ENCODE measurements at places on chromosomes 7 and 10.

GRCh38 chr7:17448479-17449423, 150.3 kb downstream of the AHR start:
- DNase-seq: no peak

DNA sequence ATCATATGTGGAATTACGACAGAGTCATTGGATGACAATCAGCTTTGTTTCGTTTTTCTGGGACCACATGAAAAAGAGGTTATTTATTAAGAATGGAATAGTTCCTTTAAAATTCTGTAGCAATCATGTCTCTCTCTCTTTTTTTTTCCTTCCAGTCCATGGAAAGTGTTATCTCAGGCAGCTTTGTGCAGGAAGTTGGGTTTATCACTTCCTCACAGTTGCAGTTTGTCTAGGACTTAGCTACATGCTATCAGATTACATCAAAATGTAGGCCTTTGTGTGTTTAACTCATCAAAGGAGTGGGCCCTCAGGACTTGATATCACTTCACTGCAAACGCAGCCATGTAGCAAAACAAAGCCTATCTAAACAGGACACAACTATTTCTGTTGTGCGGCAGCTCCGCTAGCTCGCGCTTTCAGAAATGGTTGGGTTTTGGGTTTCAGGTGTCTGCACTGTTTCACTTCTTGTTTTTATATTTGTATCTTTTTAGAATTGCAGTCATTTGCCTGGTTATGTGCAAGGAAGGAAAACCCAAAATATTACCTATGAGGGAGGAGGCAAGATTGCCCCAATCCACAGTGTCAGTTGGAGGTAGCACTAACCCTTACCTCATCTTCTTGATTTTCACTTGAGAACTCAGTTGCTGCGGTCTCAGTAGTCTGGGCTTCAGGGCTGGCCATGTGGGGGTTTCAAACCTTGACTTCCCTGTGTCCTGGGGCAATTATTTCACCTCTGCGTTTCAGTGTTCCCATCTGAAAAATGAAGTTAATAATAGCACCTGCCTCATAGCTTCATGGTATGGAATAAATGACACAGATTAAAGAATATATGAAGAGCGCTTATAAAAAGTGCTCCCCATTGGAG, 66.7 kb downstream of the HHEX start:
- no peak for DNase-seq

GRCh38 chr10:44259090-44259874, 125.6 kb downstream of the CXCL12 start:
- no peak for DNase-seq

DNA sequence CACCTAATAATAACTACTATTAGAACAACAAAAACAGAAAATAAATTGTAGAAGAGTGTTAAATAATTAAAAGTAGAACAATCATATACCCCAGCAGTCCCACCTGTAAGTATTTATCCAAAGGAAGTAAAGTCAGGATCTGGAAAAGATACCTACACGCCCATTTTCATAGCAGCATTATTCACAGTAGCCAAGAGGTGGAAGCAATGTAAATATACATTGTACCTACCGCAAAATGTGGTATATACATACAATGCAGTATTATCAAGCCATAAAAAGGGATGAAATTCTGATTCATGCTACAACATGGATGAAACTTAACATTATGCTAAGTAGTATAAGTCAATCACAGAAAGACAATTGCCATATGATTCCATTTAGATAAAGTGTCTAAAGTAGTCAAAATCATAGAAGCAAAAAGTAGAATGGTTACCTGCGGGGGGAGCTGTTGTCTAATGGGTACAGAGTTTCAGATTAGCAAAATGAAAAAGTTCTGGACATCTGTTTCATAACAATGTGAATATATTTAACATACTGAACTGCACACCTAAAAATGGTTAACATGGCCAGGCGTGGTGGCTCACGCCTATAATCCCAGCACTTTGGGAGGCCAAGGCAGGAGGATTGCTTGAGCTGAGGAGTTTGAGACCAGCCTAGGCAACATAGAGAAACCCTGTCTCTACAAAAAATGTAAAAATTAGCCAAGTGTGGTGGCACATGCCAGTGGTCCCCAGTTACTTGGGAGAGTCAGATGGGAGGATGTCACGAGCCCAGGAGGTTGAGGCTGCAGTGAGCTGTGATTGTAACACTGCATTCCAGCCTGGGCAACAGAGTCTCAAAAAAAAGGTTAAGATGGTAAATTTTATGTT, 6.0 kb upstream of the TMED4 start:
- no peak for DNase-seq

GRCh38 chr10:79044036-79044632, 24.6 kb upstream of the ZMIZ1 start:
- no peak for DNase-seq

DNA sequence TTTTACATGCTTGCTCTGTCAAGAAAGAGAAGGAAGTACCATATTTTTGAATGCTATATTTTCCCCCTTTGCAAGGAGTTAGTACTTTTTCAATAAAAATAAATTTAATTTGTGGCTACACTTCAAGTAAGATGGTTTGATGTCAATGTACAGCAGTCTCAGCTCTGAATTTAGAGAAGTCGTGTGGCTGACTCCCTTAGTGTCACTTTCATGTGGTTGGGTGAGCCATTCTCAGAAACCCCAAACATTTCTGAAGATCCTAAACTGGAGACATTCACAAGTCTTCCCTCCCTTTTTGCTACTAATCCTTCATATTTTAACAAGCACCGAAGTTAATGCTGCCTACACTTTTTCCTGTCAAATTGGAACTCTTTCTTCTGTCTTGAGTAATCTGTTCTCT, 244.4 kb downstream of the DYNC1I1 start:
- no peak for DNase-seq

GRCh38 chr10:84755311-84755710, 426.9 kb downstream of the CCSER2 start:
- no peak for DNase-seq

GRCh38 chr7:41029072-41029499, 673.8 kb downstream of the INHBA start:
- DNase-seq: no peak

- no peak for DNase-seq
Measured at GRCh38 chr7:78284945-78285344, 486.4 kb downstream of the PHTF2 start.

GRCh38 chr7:130299866-130300265, 6.9 kb downstream of the CPA4 start:
- no peak for DNase-seq

DNA sequence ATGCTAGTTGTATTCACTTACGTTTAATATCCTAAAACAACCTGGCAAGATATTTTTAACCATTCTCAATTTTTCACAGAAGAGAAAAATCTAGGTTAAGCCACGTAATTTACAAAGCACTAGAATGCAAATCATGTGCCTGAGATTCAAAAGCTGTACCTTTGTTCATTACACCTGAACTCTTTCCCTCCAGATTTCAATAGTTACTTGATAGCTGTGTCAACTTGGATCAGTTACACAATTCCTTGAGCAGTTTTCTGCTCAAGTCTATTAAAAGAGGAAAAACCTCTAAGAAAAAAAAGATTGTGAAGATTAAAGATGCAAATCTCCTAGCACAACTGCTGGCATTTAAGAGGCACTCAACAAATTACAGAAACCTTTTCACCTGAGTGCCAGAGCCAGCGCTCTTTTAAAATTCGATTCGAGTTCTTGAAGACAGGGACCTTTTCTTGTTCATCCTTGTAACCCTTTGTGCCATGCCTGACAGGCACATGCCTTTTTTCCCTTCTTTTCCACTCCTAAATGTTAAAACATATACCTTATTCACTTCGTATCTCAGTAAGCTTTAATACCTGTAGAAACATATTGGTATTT, 886 bp downstream of the NSUN6 start:
- DNase-seq: no peak

DNA sequence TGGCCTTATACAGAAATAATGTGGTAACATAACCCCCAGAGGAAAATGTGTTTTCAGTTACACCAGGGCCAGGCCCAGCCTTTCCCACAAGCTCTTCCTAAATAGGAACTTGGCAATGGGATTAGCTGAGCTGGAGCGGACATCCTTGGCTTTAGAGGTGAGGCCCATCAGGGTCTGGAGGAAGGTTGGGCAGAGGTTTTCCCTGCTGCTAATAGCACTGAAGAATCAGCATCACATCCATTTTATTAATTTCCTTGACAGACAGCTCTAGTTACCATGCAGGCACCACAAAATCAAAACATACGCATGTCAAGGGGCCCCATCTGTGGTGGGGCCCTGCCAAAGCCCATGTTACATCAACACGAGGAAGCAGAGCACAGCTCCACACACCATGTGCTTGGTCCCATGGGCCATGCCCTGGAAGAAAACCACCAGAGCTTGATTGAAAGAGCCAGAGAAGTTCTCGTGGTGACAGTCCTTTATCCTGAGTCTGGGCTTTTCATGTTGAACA, 566.6 kb downstream of the KCNMA1 start:
- no peak for DNase-seq

DNA sequence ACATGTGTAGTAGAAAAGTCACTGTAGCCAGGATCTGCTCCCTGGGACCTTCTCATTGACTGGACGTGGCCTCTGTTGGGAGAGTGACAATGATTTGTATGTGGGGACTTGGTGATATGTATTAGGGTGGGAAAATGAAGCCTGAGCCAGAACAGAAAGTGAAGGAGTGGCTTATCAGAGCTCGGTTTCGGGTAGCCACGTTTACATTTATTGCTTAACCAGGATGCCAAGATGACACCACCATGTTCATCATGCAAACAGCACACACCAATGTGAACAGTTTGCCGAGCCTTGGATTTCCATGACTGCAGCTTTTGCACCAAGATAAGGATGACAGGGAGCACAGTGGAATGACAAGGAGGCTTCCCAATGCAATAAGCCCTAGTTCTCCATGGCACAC, 112.8 kb upstream of the STK17A start:
- DNase-seq: no peak

- DNase-seq: no peak
Measured at GRCh38 chr10:3763035-3763456, 22.0 kb downstream of the KLF6 start.

GRCh38 chr10:95275726-95276366, 15.0 kb downstream of the PDLIM1 start:
- DNase-seq: no peak

DNA sequence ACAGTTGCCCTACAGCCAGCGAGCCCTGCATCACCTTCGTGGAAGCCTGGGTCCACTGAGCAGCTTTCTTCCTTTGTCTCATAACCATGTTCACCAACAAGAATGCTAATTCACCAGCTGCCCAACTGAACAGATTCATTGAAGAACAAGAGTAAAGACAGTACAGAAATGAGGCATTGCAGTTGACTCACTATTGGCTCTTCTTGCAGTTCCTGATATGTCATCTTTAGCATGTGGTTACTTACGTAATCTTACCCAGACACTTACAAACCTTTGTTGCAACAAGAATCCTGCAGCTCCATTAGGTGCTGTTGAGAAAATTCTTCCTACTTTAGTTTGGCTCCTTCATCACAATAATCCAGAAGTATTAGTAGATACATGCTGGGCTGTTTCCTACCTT, 174.0 kb upstream of the TPK1 start:
- no peak for DNase-seq

DNA sequence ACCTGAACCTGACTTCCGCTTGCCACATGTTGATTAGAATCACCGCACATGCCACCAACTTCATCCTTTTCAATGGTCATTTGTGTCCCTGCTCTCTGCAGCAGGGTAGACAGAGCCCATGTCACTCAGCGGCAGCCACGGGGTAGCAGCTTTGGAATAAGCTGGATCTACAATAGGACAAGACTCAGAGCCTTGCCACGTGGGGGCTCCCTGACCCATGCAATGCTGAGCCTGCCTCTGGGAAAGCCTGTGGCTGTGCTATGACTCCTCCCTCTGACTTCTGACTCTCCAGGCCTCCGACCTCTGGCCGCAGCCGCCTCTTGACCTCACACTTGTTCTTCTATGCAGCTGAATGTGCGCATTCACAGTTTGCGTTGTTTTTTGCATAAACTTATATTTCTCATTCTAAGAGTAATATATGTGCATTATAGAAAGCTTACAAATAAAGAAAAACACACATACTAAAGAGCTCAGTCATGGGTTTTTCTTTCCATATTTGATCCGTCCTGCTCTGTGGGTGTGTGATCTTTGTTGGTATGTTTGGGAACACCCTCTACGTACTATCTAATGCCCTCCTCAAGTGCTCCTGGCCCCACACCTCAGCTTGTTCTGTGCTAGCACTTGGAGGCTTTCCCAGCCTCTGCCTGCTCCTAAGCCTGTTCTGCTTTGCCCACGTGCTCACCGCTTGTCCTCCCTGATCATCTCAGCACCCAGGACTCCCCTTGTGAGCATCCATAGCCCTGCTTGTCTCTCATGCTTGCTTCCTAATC, 198.0 kb upstream of the MKI67 start:
- DNase-seq: no peak

DNA sequence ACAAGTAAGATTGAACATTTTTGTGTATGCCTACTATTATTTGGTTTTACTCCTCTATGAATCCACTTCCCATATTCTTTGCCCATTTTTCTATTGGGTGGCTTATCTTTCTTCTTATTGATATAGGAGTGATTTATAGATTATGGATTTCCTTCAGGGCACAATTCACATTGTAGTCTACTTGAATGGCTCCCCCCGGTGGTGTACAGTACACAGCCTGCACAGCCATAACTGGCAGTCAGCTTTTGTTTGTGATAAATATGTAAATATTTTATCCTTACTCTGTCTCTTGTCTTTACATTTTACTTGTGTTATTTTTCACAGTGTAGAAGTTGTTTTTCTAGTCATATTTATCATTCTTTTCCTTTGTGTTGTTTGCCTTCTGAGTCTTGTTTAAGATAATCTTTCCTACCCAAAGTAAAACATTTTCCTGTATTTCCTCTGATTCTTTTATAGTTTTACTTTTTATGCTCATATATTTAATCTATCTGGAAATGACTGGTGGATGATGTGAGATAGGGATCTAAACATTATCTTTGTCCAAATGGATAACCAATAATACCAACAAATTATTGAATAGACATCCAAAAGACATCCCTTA, 23.9 kb upstream of the CALD1 start:
- no peak for DNase-seq

DNA sequence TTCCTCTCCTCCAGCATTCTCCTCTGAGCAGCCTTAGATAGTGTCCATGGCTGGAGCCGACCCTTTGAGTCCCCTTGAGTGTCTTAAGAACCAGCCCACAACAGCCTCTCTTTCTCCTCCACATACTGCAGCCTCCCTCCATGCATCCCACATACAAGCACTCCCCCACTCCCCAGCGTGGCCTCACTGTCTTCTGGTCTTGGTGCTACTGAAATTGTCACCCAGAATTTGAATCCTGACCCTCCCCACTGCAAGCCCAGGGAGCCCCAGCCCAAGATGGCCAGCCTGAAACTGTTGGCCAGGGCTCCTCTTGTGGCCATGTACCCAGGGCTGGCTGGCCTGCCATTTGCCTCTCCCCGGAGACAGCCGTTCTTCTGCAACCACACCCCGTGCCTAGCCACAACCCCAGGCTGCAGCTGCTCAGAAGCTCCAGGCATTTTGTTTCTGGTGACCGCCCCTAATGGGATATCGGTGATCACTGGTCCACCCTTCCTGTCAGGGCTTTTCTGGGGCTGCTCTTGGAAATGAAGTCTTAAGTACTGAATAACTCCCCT, 18.8 kb upstream of the SH2D4B start:
- no peak for DNase-seq

GRCh38 chr7:80635533-80635932, 2.9 kb upstream of the CD36 start:
- DNase-seq: no peak

GRCh38 chr7:46007990-46008643, 87.0 kb upstream of the IGFBP3 start:
- no peak for DNase-seq

- DNase-seq: no peak
Measured at GRCh38 chr7:7791523-7791922, 73.1 kb upstream of the RPA3 start.

GRCh38 chr10:47038881-47039561, 127.8 kb downstream of the PTPN20 start:
- DNase-seq: no peak

- no peak for DNase-seq
Measured at GRCh38 chr7:116986611-116987565, 33.6 kb downstream of the ST7 start.

Measured in activated CD4-positive, alpha-beta T cell treated with anti-CD3 and anti-CD28 coated beads, Interleukin-2, amount 50 U/mL, for 24 hours (primary cell).